ENCODE measurements at places on chromosomes 11 and 22. TPM values are rescaled to one million over a fixed set of nuclear protein-coding genes. Genes with fewer than 3 reads are reported as not detected.
A peak's percentile ranks its signal among the peaks of the same experiment; 100 is the strongest.

DNA sequence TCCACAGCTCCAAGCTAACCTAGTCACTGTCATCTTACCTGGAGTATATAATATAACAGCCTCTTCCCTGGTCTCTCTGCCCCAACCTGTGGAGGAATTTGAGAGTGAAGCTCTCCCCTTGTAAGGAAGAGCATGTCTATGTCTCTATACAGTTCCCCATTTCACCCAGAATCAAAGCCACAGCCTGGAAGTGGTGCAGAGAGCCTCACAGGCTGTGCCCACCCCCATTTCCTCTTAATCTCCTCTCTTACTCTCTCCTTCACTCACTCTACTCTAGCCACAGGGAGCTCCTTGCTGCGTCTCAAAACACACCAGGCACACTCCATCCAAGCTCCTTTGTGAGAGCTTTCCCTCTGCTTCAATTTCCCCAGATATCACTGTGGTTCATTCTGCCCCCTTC, 302.5 kb upstream of the ISX start:
- DNase-seq: no peak

ARL2 gene
- total RNA-seq: 74.1 TPM

- peak; percentile 76 for DNase-seq
Measured at GRCh38 chr11:120121914-120122473, 15.9 kb downstream of the TRIM29 start.

SCGB2A2 gene
- total RNA-seq: not detected

GRCh38 chr11:9535189-9535781, 38.2 kb upstream of the WEE1 start:
- DNase-seq: peak; percentile 86

CREB3L1 gene
- total RNA-seq: 40.5 TPM

GRCh38 chr11:26088391-26088790, 243.5 kb upstream of the ANO3 start:
- DNase-seq: no peak

ANO1 gene
- total RNA-seq: 9.0 TPM

GRCh38 chr11:19651028-19651427, 61.6 kb upstream of the NAV2 start:
- DNase-seq: no peak

All from lower lobe of right lung (tissue), 2 donors.